ENCODE measurements at places on chromosomes 13 and 19. TPM values are rescaled to one million over a fixed set of nuclear protein-coding genes. Genes with fewer than 3 reads are reported as not detected.

- DNase-seq = no peak
These were observed 6.2 kb downstream of the ELOF1 start for GRCh38 chr19:11552666-11553372.

Gene JSRP1
- 1.6 TPM for total RNA-seq

DNA sequence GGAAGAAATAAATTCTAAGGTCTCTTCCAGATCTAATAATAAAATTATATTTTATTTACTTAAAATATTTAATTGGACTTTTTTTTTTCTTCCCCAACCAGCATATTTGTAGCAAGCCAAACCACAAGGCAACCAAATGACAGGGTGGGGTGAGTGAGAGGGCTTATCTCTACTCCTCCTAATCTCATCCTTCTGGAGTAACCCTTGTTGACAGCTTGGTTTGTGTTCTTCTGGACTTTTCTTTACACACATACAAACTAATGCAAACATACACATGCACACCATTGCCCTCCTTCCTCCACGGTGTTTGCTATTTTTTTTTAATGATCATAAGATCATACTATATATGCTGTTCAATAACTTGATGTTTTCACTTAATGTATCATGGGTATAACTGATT lies 383.1 kb downstream of the DLEU7 start:
- DNase-seq = no peak

DNA sequence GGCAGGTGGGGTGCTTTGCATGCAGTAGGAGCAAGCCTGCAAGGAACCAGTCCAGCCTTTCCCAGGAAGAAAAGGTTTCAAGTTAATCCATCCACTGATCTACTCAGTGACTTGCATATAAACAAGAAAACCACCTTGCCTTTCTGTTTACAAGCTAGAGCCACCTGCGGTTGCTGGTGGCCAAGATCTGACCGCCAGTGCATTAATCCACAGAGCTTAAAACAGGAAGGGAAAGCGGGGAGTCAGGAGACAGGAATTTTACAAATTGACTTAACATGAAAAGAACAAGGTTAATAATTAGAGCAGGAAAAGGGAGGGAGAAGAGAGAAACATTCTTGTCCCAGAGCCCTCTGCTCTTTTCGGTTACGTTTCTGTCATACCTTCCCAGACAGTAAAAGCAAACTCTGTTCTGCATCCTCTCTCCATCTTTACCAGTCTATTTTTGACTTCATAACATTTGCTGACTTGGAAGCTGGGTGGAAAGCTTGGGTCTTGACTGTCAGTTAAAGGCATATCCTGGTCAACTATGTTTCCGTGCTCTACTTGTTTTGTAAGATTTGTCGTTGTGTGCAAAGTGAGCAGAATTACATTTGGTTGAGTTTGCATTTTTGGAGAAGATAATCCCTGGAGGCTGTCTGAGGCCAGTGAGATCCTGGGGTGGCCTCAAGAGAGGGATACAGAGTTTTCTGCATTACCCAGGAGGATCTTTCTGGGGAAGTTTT lies 760.6 kb downstream of the EFNB2 start:
- no peak for DNase-seq

Gene CYP4F3
- total RNA-seq = 0.95 TPM

Gene ADGRE3
- total RNA-seq = 0.16 TPM

Gene ZNF460
- total RNA-seq = 176 TPM

GRCh38 chr19:44748426-44749254 lies at the start of gene BCL3:
Gene BCL3, plus strand, starts transcription at chr19:44748708. Its CDS starts 83 bp downstream, at chr19:44748791.
- DNase-seq = no peak

- no peak for DNase-seq
These were observed 35.5 kb upstream of the CSNK1A1L start for GRCh38 chr13:37141011-37141410.

DNA sequence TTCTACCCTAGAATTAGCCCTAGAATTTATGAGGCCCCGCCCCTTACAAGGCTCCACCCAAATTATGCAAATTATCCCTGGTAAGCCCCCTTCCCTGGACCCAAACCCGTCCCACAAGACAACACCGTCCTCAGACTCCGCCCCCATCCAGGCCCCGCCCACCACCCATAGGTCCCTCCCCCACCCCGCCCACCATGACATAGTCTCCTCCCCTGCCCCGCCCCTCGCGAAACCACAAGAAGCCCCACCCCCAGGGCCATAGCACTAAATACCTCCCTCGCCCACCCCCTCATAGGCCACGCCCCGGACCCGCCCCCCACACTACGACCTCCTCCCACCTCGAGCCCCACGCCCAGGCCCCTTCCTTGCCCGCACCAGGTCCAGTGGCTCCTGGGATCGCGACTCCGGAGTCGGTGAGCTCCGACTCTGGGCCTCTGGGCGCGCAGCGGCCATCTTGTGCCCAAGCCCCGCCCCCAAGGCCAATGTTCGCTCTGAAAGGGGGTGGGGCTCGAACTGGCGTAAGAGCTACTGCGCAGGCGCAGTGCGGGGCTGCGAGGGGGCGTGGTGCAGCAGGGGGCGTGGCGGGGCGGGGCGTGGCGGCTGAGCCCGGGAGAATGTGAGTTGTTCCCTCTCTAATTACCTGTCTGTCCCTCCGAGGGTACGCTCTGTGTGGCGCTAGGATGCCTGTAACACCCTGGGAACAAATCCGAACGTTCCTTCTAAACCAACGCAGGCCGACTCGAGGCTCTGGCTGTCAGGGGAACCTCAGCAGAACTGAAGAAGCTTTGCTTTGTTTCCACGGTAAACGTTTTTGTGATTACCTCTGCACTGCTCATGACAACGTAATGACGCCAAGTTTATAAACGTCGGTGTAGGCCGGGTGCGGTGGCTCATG lies at the start of gene ZNF784:
Gene ZNF784, minus strand, starts transcription at position 458 of the 895 bp plus-strand sequence. Its CDS starts 5 bp downstream, at position 453.
- DNase-seq = peak; percentile 83

DNA sequence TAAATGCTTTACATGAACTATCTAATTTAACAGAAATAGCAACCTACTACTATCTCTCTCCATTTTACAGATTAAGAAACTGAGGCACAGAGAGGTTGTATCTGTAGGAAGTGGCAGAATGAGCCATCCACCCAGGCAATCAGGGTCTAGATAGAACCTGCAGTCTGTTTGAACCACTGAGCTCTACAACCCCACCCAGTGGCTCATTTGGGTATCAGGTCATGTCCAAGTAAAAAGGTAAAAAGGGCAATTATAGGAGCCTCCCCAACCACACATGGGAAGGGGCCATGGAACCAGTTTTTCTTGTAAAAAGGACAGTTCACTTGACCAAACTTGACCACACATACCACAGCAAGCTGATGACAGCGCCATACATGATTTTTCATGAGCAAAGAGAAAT lies 92.9 kb upstream of the SGCG start:
- DNase-seq = no peak

DNA sequence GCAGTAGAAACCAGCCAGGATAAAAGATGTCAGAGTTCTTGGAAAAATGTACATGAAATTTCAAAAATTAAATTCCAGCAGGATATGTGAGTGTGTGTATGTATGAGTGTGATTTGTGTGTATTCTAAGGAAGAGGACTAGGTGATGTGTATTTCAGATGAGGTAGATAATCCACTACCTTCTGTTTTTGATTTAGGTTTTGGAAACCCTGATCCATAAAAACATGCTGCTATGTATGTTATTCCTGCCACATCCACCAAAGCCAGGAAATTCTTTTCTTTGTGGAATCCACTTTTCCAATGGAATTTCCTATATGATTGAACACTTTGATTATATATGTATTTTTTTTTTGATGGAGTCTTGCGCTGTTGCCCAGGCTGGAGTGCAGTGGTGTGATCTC lies 276.9 kb downstream of the UQCRFS1 start:
- DNase-seq = no peak

GRCh38 chr19:35710784-35711723 lies 6.7 kb downstream of the ZBTB32 start:
- DNase-seq = no peak

GRCh38 chr13:50449465-50449864 lies 394.0 kb downstream of the DLEU7 start:
- no peak for DNase-seq

GRCh38 chr13:77016251-77016812 lies 10.6 kb downstream of the FBXL3 start:
- DNase-seq = no peak

- no peak for DNase-seq
These were observed 534 bp downstream of the CAB39L start for GRCh38 chr13:49443357-49443703.

GRCh38 chr19:53045536-53045935 lies 996 bp downstream of the ERVV-2 start:
- DNase-seq = no peak

- DNase-seq = peak; percentile 29
These were observed 1.2 kb downstream of the RCBTB2 start for GRCh38 chr13:48531416-48532255.

DNA sequence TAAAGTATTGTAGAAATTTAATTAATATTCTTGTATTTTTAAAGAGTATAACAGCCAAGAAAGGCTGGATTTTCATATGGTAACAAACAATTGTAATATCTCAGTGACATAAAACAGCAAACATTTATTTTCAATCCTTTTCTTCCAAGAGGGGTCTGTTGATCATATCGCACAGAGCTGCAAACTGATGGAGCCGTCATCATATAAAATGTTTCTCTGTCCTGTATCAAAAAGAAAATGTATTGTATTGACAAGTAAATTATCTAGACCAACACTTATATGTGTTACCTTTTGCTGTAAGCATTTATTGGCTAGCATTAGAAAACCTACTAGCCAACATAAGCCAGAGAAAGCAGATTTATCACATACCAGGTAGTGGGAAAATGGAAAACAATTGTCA lies 2861.4 kb upstream of the PCDH20 start:
- DNase-seq = no peak

All from urinary bladder (tissue), 4 donors.